CD8-positive, alpha-beta memory T cell (primary cell): ENCODE measurements at places on chromosomes 6 and 20. TPM values are rescaled to one million over a fixed set of nuclear protein-coding genes. Genes with fewer than 3 reads are reported as not detected.

The CYP39A1 gene
- not detected for polyA plus RNA-seq

DNA sequence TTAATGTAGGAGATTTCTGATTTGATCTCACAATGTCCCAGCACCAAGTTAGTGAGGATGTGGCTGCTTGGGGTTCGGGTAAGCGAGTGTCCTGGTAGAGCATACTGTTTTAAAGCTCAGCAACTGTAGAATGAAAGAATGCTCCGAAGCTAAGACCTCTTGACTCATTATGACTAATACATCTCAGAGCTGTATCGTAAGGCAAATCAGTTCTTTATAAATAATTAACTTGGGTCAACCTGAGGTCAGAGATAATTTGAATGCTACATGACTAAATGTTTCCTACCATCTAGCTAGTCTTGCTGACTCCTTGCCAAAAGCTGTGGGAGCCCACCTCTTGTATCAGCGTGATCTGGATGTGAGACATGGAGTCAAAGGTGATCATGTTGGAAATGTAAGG is 128.8 kb upstream of the PDE7B start:
- DNase-seq = no peak
- no peaks in the 10 kb centered on the region for H3K4me1 ChIP-seq
- no peaks in the 10 kb centered on the region for H3K36me3 ChIP-seq
- no peak overlapping the region for H3K27ac ChIP-seq
- H3K27me3 ChIP-seq = no peaks in the 10 kb centered on the region
- H3K4me3 ChIP-seq = no peak overlapping the region

GRCh38 chr6:2630359-2630758 is 120.4 kb downstream of the MYLK4 start:
- H3K4me3 ChIP-seq = no peak overlapping the region
- no peak overlapping the region for H3K27ac ChIP-seq
- DNase-seq = no peak
- H3K27me3 ChIP-seq = no peaks in the 10 kb centered on the region
- peaks cover 11% of the 10 kb centered on the region for H3K4me1 ChIP-seq

DNA sequence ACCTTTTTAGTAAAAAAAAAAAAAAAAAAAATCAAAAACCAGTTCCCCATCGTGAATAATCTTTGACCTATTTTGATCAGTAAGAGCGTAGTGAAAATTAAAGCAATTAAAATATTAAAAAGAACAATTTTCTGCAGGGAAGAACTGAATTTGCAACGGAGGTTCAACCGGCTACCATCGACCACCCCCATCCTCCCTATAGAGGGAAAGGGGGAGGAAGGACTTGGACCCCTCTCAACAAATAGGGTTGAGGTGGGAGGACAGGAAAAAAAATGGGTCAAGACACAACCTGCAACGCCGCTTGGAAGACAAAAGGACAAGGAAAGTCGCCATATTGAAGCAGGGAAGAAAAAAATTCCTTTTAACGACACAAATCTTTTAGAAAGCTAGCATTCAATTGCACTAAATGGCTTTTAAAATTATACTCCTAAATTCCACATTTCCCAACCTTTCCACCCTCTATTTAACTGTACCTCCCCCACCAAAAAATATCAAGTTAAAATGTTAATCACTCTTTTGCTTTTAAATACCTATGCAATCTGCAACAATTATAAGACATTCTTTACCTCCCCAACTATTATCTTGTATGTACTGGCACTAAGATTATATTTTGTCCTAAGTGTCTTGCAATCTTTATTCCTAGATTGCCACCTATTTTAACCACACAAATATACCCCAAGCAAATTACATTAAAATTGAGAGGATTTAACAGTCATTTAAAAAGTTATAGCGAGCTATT is 1.7 kb downstream of the PPP1R10 start:
- H3K27ac ChIP-seq = peak overlapping the region; percentile 99
- peak overlapping the region; percentile 93 for H3K4me3 ChIP-seq
- H3K36me3 ChIP-seq = peaks cover 31% of the 10 kb centered on the region
- peaks cover 59% of the 10 kb centered on the region for H3K4me1 ChIP-seq

The GMNN gene
- 6.8 TPM for polyA plus RNA-seq

GRCh38 chr6:122770835-122771601 is 8.5 kb upstream of the FABP7 start:
- no peaks in the 10 kb centered on the region for H3K36me3 ChIP-seq
- no peaks in the 10 kb centered on the region for H3K27me3 ChIP-seq
- no peak overlapping the region for H3K27ac ChIP-seq
- DNase-seq = no peak
- no peaks in the 10 kb centered on the region for H3K4me1 ChIP-seq
- no peak overlapping the region for H3K4me3 ChIP-seq

DNA sequence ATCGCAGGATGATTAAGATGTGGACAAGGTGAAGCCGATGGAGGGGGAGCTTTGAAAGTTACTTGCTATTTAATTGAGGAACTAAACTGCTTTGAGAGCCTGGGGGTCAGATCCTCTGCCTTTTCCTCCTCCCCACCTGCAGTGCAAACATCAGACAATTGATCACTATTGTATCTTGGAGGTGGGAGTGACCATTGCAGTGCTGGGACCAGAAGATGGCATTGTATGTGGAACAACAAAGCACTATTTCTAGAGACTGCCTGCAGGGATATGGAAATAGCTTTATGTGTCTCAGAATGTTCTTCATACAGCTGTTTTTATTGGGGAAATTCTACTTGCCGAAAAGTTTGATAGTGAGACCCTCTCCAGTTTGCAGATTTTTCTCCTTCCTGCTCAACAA is 4.2 kb downstream of the MOG start:
- H3K27ac ChIP-seq = no peak overlapping the region
- H3K27me3 ChIP-seq = no peaks in the 10 kb centered on the region
- H3K36me3 ChIP-seq = no peaks in the 10 kb centered on the region
- no peak overlapping the region for H3K4me3 ChIP-seq

The RNF182 gene
- not detected for polyA plus RNA-seq

GRCh38 chr20:7492257-7492656 is 448.0 kb downstream of the HAO1 start:
- no peak overlapping the region for H3K27ac ChIP-seq
- DNase-seq = no peak
- no peak overlapping the region for H3K4me3 ChIP-seq

GRCh38 chr6:118542184-118542952 is 5.7 kb upstream of the PLN start:
- H3K27ac ChIP-seq = no peak overlapping the region
- no peaks in the 10 kb centered on the region for H3K27me3 ChIP-seq
- DNase-seq = no peak
- H3K4me1 ChIP-seq = no peaks in the 10 kb centered on the region
- no peaks in the 10 kb centered on the region for H3K36me3 ChIP-seq
- no peak overlapping the region for H3K4me3 ChIP-seq

- H3K4me3 ChIP-seq = peak overlapping the region; percentile 2
- no peaks in the 10 kb centered on the region for H3K27me3 ChIP-seq
- H3K27ac ChIP-seq = no peak overlapping the region
- no peaks in the 10 kb centered on the region for H3K36me3 ChIP-seq
- peak; percentile 36 for DNase-seq
Measured at GRCh38 chr6:90233994-90234393, 62.6 kb downstream of the BACH2 start.

The COL9A3 gene
- polyA plus RNA-seq = not detected

DNA sequence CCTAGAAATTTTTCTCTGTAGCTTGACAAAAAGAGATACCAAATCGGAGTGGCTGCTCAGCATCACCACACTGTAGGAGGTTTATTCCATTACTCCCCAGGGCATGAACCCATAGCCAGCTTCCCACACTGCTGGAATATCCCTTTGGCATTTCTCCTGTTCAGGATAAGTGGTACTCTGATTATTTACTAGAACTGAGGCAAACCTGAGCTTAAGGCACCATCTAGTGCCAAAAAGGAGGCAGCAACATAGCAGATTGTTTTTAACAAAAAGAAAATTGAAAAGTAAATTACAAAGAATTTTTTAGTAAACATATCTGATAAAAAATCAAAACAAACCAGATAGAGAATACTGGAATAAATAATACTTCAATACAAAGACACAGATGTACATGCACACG is 181.7 kb downstream of the WDR27 start:
- H3K4me3 ChIP-seq = no peak overlapping the region
- no peaks in the 10 kb centered on the region for H3K36me3 ChIP-seq
- no peaks in the 10 kb centered on the region for H3K4me1 ChIP-seq

The HACE1 gene
- 8.5 TPM for polyA plus RNA-seq

DNA sequence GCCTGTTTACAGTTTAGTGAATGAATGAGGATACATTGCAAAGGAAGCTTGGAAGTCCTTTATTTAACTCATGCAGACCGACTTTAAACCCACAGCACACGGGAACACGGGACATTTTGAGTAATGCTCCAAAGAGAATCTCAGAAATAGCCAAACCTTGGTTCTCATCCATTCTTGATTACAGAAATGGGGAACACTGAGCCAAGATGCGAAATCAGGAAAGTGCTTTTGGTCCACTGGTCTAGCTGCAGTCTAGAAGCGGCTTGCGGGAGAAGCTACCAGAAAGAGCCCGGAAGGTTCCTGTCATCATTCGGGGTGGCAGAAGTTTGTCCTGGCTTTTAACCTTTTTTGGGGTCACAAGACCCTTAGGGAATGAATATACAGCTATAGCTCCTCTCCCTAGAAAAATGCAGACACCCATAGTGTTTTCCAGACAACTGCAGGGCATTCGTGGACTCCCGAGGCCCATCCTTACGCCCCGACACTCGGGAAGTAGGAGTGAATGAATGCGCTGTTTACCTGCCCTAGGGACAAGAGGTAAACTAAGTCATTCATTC is 475 bp upstream of the TMEM181 start:
- H3K36me3 ChIP-seq = no peaks in the 10 kb centered on the region
- H3K27ac ChIP-seq = peak overlapping the region; percentile 79
- H3K4me3 ChIP-seq = peak overlapping the region; percentile 62
- H3K27me3 ChIP-seq = no peaks in the 10 kb centered on the region
- no peak for DNase-seq
- peaks cover 38% of the 10 kb centered on the region for H3K4me1 ChIP-seq

- H3K36me3 ChIP-seq = peaks cover 6% of the 10 kb centered on the region
- H3K4me1 ChIP-seq = no peaks in the 10 kb centered on the region
- no peak for DNase-seq
- H3K4me3 ChIP-seq = no peak overlapping the region
- no peaks in the 10 kb centered on the region for H3K27me3 ChIP-seq
- no peak overlapping the region for H3K27ac ChIP-seq
Measured at GRCh38 chr6:121158891-121159290, 175.4 kb downstream of the TBC1D32 start.

GRCh38 chr6:79755967-79756366 is 124.8 kb downstream of the SH3BGRL2 start:
- H3K27ac ChIP-seq = no peak overlapping the region
- no peaks in the 10 kb centered on the region for H3K36me3 ChIP-seq
- no peaks in the 10 kb centered on the region for H3K27me3 ChIP-seq
- no peaks in the 10 kb centered on the region for H3K4me1 ChIP-seq
- no peak for DNase-seq

- no peaks in the 10 kb centered on the region for H3K36me3 ChIP-seq
- no peak overlapping the region for H3K4me3 ChIP-seq
- no peaks in the 10 kb centered on the region for H3K27me3 ChIP-seq
- no peak overlapping the region for H3K27ac ChIP-seq
- no peak for DNase-seq
Measured at GRCh38 chr6:135555550-135555949, 58.0 kb upstream of the AHI1 start.

DNA sequence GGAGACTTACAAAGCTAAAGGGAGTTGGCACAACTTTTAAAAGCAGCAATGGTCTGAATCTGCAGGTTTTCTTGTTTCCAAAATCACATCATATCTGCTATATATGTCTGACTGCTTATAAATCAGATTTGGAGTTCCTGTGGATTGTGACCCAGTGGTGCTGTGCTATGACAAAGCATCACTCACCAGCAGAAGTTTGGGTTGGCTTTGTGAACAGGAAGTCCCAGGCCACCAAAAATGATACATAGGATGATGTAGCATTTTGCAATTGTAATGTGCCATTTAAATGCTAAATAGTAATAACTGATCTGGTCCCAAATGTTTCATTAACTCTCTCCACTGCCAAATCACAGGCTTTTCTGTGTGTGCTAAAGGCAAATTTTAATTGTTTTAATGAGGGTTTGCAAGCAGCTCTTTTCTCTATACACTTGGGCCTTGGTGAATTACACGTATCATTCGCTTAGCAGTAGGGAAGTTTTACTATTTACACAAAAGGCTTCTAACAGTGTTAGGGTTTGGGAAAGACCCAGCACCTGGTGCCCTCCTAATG is 60.8 kb downstream of the SYNDIG1 start:
- no peaks in the 10 kb centered on the region for H3K27me3 ChIP-seq
- H3K4me1 ChIP-seq = no peaks in the 10 kb centered on the region
- H3K27ac ChIP-seq = no peak overlapping the region
- H3K4me3 ChIP-seq = no peak overlapping the region
- DNase-seq = no peak
- H3K36me3 ChIP-seq = no peaks in the 10 kb centered on the region
